ENCODE measurements at places on chromosomes 13 and 19.

DNA sequence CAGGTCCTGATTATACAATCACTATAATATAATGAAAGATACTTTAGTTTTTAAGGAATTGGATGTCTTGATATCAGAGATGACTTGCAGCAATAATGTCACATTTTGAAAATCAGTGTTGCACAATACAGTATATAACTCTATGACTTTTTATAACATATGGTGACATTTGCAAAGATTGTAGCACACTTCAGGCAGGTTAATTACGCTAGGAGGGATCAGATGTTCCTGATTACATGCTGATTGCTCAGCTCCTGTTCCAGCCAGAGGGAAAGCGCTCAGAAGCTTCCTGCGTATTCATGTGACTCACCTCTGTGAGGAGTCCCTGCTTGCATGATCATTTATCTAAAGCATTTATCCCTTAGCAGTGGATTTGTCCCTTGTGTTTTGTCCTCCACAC lies 265.6 kb downstream of the GPC5 start:
- no peak for DNase-seq

DNA sequence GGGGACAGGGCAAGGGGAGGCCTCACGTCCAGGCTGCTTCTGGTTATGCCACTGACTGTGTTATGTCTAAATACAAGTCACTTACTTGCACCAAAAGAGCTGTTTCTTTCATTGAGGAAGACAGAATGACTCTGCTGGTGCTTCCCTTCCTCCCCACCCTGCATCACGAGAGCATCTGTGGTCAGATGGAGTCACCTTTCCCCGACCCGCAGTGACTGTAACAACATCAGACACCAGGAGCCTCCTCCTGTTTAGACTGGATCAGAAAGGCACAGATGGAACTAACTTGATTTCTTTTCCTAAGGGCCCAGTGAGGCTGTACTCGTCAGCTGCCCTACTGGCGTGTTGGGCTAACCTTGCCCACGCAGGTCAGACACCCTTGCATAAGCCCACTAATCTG lies 90.3 kb upstream of the ZNF536 start:
- no peak for DNase-seq

DNA sequence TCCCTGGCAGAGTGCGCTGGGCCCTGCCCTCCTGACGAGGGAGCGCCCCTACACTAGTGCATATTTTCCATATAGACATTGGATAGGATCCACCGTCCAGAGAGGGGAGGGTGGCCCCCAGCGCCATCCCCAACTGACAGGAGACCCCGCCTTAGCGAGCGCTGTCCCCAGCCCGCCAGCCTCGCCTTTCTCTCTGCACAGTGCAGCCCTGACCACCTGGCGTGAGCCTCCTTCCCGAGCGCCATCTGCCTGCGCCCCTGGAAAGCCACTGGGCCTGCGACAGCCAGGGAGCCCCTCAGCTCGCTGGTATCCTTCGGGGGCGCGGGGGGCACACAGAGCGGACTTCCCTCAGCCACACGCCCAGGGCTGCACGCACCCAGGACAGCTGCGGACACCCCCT lies 42.1 kb upstream of the ATP12A start:
- no peak for DNase-seq

DNA sequence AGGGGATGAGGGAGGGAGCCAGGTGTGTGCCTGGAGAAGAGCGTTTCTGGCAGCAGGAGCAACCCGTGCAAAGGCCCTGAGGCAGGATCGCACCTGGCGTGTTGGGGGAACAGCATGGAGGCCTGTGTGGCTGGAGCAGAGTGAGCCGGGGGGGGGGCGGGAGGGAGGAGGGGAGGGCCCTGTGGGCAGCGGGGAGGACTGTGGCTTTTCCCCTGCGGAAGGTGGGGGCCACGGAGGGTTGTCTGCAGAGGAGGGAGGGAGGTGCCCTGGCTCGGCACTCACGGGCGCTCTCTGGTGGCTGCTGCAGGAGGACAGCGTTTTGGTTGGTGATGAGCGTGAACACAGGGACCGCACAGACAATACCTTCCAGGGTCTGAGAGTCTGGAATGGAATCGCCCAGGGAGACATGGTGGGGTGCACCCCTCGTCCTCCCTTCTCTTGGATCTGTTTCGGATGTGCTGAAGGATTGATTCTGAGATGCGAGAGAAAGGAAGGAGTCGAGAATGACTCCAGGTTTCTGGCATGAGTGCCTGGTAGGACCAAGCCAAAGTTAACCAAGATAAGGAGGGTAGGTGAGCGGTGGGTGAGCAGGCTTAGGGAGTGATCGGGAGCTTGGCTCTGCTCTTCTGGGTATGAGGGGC lies 6.5 kb downstream of the RAB11B start:
- DNase-seq, result peak; percentile 84

DNA sequence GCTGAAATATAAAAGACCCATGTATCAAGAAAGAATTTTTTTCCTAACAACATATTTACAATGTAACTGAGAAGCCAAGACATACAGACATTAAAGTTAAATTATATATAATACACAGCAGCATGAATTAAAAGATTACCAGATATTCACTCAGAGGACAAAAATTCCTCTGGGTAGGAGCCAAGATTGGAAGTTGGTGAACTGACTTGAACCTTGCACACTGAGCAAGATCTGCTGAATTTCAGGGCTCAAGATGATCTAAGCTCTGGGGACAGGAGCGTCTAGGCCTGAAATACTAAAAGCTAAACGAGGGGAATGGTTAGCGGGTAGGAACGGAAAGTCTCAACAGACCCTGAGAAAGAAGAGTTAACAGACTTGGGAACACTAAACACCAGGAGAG lies 8.5 kb downstream of the FOXO1 start:
- no peak for DNase-seq

DNA sequence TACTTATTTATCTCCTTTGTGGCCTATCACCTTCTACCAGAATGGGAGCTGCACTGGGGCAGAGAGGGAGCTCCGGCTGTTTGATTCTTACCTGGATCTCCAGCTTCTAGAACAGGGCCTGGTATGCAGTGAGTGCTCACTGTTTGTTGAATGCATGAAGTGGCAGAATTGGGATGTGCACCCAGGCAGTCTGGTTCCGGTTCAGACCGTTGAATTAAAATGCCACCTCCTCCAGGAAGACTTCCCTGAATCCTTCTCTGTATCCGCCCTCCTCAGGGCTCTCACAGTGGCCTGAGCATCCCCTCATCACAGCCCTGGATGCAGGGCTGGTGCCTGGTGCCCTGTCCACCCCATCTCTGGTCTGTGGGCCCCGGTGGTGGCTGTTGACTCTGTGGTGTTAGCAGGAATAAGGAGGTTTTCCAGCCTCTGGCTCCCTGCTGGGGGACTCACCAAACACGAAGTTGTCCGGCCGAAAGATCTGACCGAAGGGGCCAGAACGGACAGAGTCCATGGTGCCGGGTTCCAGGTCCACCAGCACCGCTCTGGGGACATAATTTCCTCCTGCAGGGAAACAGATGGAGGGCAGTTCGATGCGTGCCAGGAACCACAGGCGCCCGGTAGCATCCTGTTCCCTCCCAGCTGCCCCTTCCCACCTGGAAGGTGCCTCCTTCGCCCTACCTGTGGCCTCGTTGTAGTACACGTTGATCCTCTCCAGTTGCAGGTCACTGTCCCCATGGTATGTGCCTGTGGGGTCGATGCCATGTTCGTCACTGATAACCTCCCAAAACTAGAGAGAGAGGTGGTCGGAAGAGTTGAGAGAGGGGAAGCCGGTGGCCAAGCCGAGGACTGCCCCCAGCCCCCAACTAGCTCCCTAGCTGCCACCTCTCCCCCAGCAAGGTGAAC lies 1.0 kb downstream of the TUBB4A start:
- DNase-seq, result no peak

GRCh38 chr13:86960876-86961275 lies 710.3 kb upstream of the SLITRK5 start:
- no peak for DNase-seq

GRCh38 chr19:41457241-41457640 lies 14.3 kb downstream of the ERICH4 start:
- DNase-seq, result no peak

DNA sequence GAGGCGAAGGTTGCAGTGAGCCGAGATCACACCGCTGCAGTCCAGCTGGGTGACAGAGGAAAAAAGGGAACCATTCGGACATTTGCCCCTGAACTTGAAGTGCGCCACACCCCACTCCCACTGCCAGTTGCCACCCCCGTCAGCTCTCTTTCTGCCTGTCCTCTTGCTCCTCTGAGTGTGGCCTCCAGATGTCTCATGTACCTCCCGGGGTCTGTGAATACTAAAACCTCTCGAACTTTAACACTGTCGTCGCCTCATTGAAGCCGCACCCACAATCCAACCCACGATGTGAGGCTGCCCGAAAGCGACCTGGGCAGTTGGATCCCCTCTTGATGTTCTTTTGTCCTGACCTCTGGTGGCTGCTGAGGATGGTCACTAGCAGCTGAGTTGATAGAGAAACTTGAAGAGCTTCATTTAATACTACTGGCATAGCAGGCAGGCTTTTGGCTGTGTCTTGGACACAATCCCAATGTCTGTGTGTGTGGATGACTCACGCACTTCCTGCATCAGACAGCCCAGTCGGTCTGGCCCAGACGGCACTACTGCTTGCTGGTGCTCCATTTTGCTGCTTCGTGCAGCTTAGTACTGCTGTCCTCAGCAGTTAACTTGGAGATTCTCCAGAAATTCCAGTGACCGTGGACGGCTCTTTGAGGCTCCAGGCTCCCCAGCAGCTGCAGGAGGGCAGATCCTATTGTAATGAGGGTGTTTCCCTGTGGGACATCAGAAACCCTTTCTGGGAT lies 4.2 kb downstream of the FPR3 start:
- DNase-seq, result no peak

GRCh38 chr19:17145546-17146497 lies 69.3 kb upstream of the USE1 start:
- DNase-seq, result no peak

DNA sequence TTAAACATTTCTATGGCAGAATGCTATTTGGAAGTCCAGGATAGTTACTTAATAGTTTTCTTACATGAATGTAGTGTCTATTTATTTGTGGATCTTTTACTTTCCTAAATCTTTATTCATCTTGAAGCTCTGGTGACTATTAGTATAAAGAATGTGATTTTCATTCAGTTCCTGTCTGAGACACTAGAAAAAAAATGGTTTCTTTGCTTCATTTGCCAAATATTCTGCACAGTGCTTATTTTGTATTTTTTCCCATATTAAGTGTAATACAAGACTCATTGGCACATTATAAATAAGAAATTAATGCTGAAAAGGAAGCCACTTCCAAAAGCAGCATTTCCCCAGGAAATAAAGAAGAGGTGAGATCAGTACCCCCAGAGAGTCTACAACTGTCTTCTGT lies 109.8 kb downstream of the POSTN start:
- no peak for DNase-seq

DNA sequence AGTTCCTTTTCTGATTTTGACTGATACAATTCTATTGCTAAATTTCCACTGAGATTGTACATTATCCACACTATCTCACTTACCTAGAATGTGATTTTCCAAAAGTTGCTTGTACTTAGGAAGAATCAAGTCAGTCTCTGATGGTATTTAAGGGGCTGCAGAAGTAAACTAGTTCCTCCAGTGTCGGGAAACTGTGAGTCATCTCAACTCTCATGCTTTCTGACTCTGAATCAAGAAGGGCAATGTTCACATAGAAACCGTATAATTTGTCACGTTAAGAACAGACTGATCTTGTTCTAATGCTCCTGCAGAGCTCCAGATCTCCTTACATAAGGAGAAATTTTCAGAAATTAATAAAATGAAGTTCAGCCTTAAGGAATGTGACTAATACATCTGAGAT lies 369.3 kb downstream of the KLF5 start:
- no peak for DNase-seq

DNA sequence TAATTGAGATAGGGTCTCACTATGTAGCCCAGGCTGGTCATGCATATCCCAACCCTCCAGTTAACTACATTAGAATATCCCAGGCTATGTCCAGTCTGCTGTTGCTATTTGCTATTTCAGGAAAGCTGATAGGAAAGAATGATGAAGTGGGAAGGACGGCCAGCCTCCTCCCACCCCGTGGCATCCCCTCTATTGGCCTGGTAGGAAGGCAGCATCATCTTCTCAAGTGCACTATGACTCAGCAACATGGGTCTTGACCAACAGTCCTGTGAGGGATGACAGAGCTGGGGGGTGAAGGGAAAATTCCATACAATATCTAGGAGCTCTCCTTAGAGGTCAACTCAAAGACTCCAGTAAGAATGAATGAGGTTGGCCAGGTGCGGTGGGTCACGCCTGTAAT lies 48.0 kb upstream of the ABCC4 start:
- DNase-seq, result no peak

DNA sequence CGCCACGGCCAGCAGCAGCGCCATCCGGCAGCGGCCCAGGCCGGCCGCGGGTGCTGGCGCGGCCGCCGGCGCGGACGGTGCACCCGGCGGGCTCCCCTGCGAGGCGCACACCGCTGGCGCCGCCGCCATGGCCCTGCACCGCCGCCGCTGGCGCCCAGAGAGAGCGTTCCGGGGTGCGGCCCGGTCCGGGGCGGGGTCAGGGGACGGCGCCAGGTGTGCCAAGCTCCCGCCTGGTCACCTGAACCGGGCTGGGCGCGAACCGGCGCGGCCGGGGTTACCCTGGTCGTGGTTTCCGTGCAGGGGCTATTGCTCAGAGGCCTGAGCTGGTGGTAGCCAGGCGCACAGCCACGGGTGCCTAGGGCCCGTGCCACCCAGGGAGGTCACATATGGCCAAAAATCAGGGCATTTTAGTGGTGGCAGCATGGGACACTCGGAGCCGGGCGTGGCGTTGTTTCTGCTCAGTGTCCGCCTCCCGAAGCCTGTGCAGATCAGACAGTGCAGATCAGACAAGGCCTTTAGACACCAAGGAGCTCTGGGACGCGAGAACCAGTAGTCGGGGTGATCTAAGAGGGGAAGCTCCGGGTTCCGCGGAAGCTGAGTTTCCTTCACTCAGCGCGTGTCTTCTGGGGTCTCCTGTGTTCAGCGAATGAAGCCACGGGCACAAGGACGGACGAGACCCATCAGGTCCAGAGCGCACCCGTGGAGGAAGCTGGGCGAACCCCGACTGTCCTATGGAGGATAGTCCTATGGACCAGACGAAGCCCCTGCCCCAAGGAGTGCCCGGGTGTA lies at the start of gene TMEM238:
Gene TMEM238 (minus strand): TSS at position 162 of the 789 bp plus-strand sequence. CDS start 33 bp downstream, at position 129.
- peak; percentile 64 for DNase-seq

GRCh38 chr13:87736849-87737385 lies 65.7 kb downstream of the SLITRK5 start:
- DNase-seq, result no peak

DNA sequence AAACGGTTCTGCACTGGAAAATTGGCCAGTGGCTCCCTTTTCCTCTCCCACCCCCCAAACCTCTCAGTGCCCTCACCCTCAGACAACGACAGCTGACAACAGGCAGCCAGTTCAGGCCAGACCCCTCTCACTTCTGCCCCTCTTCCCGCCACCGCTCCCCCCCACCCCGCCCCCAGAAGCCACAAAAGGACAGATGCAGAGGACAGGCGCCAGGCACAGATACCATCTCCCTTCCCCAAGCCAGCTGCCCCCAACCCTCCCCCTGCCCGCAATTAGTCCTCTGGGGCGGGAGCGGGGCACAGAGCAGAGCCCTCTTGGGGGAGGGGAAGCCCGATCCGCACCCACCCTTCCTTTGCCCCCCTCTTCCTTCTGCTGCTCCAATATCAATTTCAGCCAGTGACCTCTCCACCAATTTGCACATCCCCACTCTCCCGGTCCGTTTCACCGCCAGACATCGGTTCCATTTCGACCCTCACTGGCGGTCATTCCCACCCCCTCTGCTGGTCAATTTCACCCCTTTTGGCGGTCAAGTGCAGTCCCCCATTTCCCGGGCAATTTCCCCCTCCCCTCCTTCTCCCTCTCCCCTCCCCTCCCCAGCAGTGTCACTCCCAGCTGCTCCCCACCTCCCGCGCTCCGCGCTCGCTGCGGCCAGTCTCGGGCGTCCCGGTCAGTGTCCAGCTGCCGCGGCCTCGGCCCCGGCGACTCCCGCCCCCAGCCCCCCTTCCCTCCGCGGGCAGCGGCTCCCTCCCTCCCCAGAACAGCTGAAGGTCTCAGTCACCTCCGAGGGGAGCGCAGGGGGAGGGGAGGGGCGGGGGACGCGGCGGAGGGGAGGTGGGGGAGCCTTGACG lies at the start of gene SHD:
Gene SHD (plus strand): TSS at position 848 of the 848 bp plus-strand sequence. CDS start 798 bp downstream, outside the sequence.
- no peak for DNase-seq

Measured in stimulated activated naive CD8-positive, alpha-beta T cell treated with anti-CD3 and anti-CD28 coated beads, Interleukin-15, Interleukin-2, amounts not matched to agents 100 U/mL and 50 U/mL, for 24 hours (primary cell).